ENCODE measurements at places on chromosomes 1 and 21.

GRCh38 chr1:197394831-197395608 is 127.0 kb downstream of the CRB1 start:
- DNase-seq = no peak

- DNase-seq = no peak
Observed at GRCh38 chr1:59315529-59316463, 18.9 kb downstream of the FGGY start.

DNA sequence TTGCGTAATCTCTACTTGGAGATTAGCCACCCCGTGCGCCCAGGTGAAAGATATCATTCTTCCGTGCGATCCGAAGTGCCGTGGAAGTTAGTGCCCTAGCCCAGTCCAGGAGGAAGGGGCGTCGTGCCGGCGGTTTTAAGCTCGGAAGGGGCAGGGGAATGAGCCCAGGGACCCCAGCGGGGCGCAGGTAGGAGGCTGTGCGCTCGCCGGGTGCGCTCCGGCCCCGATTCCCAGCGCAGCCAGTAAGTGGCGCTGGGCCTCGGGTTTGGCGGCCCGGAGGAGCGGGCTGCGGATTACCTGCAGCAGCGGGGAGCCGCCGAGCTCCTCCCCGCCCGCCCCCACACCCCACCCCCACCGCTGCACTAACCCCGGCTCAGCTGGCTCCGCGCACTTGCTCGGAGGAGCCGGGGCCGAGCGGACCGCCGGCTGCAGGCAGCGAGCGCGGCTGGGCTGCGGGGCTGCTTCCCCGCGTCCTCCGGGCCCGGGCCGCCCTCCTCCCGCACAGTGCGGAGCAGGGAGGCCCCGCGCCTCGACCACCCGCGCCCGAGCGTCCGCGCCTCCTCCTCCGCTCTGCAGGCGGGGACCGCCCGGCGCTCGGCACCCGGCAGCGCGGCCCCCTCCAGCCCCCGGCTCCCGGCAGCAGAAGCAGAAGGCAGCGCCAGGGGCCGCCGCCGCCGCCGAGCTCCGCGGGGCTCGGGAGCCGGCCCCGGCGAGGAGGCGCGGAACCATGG is at the start of gene RYR2:
RYR2 (plus strand) TSS at position 390 of the 731 bp plus-strand sequence; CDS start at position 728, 338 bp downstream.
- no peak for DNase-seq

GRCh38 chr1:210233495-210234328 is 1.1 kb downstream of the SERTAD4 start:
- peak; percentile 65 for DNase-seq

DNA sequence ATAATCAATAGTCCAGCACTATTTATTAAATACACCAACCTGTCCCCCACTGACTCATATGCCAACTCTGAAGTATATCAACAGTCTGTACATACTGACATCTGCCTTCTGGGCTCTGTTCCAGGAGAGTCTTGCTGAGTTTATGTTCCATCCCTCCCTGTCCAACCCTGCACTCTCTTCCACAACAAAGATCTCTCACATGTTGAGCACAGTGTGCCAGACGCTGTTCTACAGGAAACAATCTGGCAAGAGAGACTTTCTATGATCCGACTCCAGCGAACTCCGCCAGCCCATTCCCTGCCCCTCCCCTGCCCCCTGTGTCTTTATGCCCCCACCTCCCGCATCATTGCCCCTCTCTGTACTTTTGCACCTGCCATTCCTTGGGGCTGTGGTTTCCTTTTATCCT is 3.4 kb downstream of the LACTBL1 start:
- DNase-seq = no peak

Measured in RCC 7860 (cell line).